ENCODE measurements at places on chromosomes 11 and 22.

DNA sequence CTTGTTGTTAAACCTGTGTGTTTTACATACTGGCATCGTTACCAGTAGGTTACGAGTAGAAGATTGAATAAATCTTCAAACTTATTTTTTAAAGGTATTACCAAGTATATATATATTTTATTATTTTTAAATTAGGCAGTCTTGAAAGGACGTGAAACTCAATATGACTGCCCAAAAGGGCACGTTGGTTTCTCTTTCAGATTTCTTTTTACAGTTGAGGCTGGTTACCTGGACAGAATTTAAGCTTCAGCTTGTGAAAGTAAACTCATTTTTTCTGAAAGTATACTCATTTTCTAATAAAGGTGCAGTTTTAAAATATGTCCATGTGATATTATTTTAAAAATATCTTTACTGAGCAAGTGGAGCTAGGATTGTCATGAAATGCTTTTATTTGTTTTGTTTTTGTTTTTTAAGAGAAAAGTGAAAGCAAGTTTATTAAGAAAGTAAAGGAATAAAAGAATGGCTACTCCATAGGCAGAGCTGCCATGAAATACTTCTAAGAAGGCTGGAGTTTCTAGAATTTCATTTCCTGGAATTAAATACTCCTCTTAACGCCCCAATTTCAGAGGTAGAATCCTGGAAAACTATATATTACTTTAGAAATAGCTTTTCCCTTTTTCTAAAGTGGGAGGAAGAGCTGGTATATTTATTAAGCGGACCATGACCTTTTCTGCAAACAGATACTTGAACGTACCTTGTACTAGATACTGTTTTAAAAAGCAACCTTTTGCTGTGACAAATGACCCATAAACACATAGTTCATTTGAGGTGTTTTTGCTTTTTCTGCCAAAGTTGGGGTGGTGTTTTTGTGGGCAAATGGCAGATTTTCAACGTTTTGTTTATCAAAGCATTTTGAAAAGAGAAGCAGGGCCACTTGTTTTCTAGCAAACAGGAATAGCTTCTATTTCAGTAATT, 1.9 kb downstream of the FBXO7 start:
- ATAC-seq, result no peak

- peak; percentile 69 for ATAC-seq
Observed at GRCh38 chr11:126989942-126990715, 10.4 kb downstream of the KIRREL3 start.

- ATAC-seq, result no peak
Observed at GRCh38 chr11:132123854-132124835, 753.7 kb downstream of the NTM start.

- ATAC-seq, result peak; percentile 71
Observed at GRCh38 chr22:20946080-20946986, 20.7 kb upstream of the AIFM3 start.

- ATAC-seq, result no peak
Observed at GRCh38 chr11:58506935-58507334, 970 bp downstream of the OR5B21 start.

DNA sequence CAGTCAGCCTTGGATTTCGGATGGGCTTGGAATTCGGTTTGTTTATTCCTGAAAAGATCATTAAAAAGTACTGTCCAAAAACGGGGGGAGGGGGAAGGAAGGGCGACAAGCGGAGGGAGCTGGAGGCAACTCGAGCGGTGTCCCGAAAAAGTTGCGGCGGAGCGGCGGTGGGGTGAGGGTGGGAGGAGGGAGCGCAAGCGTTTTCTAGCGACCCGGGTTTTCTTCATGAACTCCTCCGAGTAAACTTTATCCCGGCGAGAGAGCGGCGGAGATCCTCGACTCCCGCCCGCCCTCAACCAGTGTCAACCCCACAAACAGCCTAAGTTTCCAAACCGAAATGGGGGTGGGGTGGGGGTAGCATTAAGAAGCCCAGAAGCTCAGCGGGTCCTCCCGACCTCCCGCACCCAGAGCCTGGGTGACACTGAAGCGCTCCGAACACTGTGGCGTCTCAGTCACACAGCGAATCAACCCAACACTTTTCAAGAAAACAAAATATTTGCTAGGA, 133.0 kb upstream of the C11orf58 start:
- ATAC-seq, result peak; percentile 15

DNA sequence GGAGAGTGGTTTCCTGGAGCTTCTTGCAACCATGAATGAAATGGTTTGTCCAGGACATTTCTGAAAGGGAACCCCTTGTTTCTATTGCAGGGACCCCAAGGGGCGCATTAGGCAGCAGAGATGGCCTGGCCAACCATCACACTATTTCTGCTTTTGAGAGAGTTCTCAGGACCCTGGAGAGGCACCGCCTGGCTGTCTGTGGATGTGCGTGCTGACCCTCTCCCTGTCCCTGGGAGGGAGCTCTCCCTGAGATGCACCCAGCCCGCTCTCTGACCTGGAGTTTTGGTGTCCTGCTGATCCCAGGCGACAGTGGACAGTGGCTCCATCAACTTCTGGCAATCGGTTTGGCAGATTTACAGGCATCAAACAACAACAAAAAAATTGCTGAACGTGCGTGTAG, 80.3 kb upstream of the SLC22A12 start:
- ATAC-seq, result no peak

DNA sequence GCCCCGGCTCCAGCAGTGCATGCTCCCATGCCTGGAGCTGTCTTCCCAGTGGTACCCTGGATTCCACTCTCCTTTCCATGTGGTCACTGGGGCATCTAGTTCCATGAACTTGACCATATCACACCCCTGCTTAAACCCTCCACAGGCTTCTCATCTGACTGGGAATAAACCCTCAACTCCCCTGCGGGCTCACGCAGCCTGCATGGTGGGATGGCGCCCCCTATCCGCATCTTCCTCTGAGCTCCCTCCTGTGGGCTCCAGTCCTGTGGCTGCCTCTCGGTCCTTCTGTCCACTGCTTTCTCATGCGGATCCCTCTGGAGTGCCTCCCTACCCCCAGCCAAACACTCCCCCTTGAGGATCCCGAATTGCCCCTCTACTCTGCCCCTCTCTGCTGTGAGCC, 41.4 kb upstream of the TTLL12 start:
- peak; percentile 59 for ATAC-seq

- ATAC-seq, result no peak
Observed at GRCh38 chr11:11672789-11673188, 51.0 kb upstream of the GALNT18 start.

GRCh38 chr11:123405123-123405592, 24.9 kb upstream of the GRAMD1B start:
- ATAC-seq, result no peak

- no peak for ATAC-seq
Observed at GRCh38 chr11:12284316-12285050, 92.9 kb upstream of the PARVA start.
